ENCODE measurements at places on chromosomes 1 and 21. TPM values are rescaled to one million over a fixed set of nuclear protein-coding genes. Genes with fewer than 3 reads are reported as not detected.
A peak's percentile ranks its signal among the peaks of the same experiment; 100 is the strongest.

GRCh38 chr21:36386031-36386642, 945 bp downstream of the CHAF1B start:
- peak overlapping the region; percentile 52 for H3K4me3 ChIP-seq
- no peaks in the 10 kb centered on the region for H3K27me3 ChIP-seq
- peaks cover 4% of the 10 kb centered on the region for H3K4me1 ChIP-seq
- H3K36me3 ChIP-seq = no peaks in the 10 kb centered on the region

- no peak overlapping the region for H3K4me3 ChIP-seq
- no peaks in the 10 kb centered on the region for H3K27me3 ChIP-seq
- H3K36me3 ChIP-seq = no peaks in the 10 kb centered on the region
- no peak overlapping the region for H3K27ac ChIP-seq
- no peaks in the 10 kb centered on the region for H3K4me1 ChIP-seq
These were observed 69.5 kb upstream of the KCND3 start for GRCh38 chr1:112058815-112059450.

Gene OR10Z1
- total RNA-seq = not detected

- H3K4me3 ChIP-seq = no peak overlapping the region
- DNase-seq = no peak
- H3K27me3 ChIP-seq = no peaks in the 10 kb centered on the region
These were observed 9.1 kb downstream of the COL8A2 start for GRCh38 chr1:36115931-36116330.

GRCh38 chr1:197761654-197762053, 13.6 kb downstream of the DENND1B start:
- no peaks in the 10 kb centered on the region for H3K4me1 ChIP-seq
- DNase-seq = no peak
- H3K36me3 ChIP-seq = no peaks in the 10 kb centered on the region
- no peak overlapping the region for H3K27ac ChIP-seq
- no peak overlapping the region for H3K4me3 ChIP-seq

Gene DNALI1
- total RNA-seq = 0.27 TPM

Gene ASAP3
- 10.8 TPM for total RNA-seq

- no peaks in the 10 kb centered on the region for H3K27me3 ChIP-seq
- no peak for DNase-seq
- peaks cover 33% of the 10 kb centered on the region for H3K4me1 ChIP-seq
- no peak overlapping the region for H3K4me3 ChIP-seq
- no peak overlapping the region for H3K27ac ChIP-seq
These were observed 67.9 kb downstream of the LRRC8D start for GRCh38 chr1:89888480-89889322.

- no peak overlapping the region for H3K27ac ChIP-seq
- no peak for DNase-seq
- H3K36me3 ChIP-seq = no peaks in the 10 kb centered on the region
- no peak overlapping the region for H3K4me3 ChIP-seq
- 0 out of 2 replicates have a peak, but pooled peaks cover 6% of the 10 kb centered on the region for H3K4me1 ChIP-seq
- no peaks in the 10 kb centered on the region for H3K27me3 ChIP-seq
These were observed 274.9 kb downstream of the LMO4 start for GRCh38 chr1:87603626-87604025.

DNA sequence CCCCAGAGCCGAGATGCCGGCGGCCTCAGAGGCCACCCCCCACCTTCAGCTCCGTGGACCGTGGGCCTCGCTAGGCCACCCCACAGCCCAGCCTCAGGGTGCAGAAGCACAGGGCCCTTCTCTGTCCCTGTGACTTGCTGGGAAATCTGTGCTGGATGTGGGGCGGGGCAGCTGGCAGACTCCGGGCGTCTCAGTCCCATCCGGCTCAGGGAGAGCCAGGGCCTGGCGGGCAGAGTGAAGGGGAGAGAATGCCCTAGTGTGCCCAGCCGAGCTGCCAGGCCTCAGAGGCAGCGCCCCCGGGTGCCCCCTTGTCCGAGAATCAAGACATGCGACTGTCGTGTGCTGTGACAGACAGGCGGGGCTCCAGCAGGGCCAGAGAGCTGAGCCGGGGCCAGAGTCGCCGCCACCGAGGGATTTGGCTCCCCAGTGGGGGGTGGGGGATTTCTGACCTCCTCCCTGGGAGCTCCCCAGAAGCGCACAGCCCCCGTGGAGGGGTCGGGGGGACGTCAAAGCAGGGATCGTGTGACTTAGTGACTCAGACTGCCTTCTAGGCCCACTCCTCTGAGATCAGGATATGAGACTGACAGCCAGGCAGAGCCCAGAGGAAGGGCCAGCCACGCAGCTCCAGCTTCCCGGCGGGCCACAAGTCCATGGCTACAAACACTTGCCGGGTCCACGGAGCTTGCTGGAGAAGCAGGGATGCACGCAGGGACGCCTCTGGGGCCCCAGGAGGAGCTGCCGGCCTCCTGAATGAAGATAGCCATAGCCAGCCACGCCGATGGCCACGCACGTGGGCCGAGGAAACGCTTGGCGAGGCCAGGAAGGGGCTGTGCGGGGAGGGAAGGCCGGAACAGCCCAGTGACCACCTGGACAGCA, 11.9 kb downstream of the COL6A1 start:
- no peaks in the 10 kb centered on the region for H3K27me3 ChIP-seq
- H3K4me3 ChIP-seq = no peak overlapping the region
- 0 out of 2 replicates have a peak, but pooled peaks cover 7% of the 10 kb centered on the region for H3K4me1 ChIP-seq
- DNase-seq = no peak

GRCh38 chr1:235073968-235074522, 54.6 kb downstream of the TOMM20 start:
- DNase-seq = peak; percentile 87
- no peak overlapping the region for H3K4me3 ChIP-seq
- peak overlapping the region; percentile 89 for H3K27ac ChIP-seq
- no peaks in the 10 kb centered on the region for H3K36me3 ChIP-seq

Gene CCSAP
- total RNA-seq = 11.3 TPM

GRCh38 chr21:17660452-17660851, 47.8 kb upstream of the BTG3 start:
- no peaks in the 10 kb centered on the region for H3K36me3 ChIP-seq
- no peak overlapping the region for H3K4me3 ChIP-seq
- no peaks in the 10 kb centered on the region for H3K27me3 ChIP-seq
- DNase-seq = no peak
- peaks cover 11% of the 10 kb centered on the region for H3K4me1 ChIP-seq

Gene CD1B
- total RNA-seq = not detected

DNA sequence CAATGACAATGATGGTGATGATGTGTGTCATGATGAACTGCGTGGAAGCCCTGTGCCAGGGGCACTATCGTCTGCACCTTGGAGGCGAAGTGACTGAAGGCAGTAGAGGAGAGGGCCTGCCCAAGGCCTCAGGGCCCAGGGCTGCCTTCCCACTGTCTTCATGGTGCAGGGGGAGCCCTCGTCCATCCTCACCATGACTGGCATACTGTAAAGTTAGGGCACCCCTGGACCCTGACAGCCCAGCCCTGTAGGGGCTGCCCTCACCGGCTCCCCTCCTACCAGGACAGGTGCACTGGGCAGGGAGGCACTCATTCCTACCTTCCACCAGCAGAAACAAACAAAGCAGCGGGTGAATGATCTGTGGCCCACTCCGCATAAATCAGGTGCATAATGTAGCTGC, 156.9 kb upstream of the C1orf174 start:
- no peaks in the 10 kb centered on the region for H3K4me1 ChIP-seq
- no peak overlapping the region for H3K4me3 ChIP-seq
- no peak for DNase-seq
- H3K27ac ChIP-seq = no peak overlapping the region
- H3K36me3 ChIP-seq = no peaks in the 10 kb centered on the region
- H3K27me3 ChIP-seq = no peaks in the 10 kb centered on the region

- no peaks in the 10 kb centered on the region for H3K27me3 ChIP-seq
- DNase-seq = no peak
- no peaks in the 10 kb centered on the region for H3K36me3 ChIP-seq
- peaks cover 23% of the 10 kb centered on the region for H3K4me1 ChIP-seq
- H3K27ac ChIP-seq = no peak overlapping the region
These were observed 12.0 kb upstream of the COL16A1 start for GRCh38 chr1:31715873-31716220.

Gene TACSTD2
- 25.6 TPM for total RNA-seq

DNA sequence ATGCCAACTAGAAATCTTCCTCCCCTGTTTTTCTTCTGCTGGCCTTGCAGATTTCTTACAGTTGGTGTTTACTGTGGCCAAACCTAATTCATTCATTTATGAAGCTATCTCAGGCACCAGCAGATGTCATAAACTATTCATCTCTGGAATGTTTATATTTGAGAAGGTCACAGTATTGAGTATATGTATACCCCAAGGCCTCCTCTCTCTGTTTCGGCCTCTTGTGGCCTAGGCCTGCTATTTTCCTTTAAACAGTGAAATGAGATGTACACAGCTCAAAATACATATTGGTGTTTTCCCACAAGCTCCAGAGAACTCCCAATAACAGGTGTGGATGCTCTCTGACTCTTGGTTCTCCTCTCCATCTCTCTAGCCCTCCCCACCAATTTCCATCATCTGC, 520.7 kb upstream of the CAMK1G start:
- no peaks in the 10 kb centered on the region for H3K27me3 ChIP-seq
- no peaks in the 10 kb centered on the region for H3K4me1 ChIP-seq
- no peak for DNase-seq
- no peak overlapping the region for H3K4me3 ChIP-seq
- H3K36me3 ChIP-seq = no peaks in the 10 kb centered on the region

GRCh38 chr1:110087812-110088738, 17.6 kb upstream of the ALX3 start:
- no peak overlapping the region for H3K4me3 ChIP-seq
- no peaks in the 10 kb centered on the region for H3K27me3 ChIP-seq
- H3K4me1 ChIP-seq = peaks cover 11% of the 10 kb centered on the region
- H3K36me3 ChIP-seq = no peaks in the 10 kb centered on the region
- DNase-seq = no peak

GRCh38 chr1:108107658-108108057, 92.5 kb downstream of the SLC25A24 start:
- no peak for DNase-seq
- H3K36me3 ChIP-seq = no peaks in the 10 kb centered on the region
- H3K27me3 ChIP-seq = no peaks in the 10 kb centered on the region
- H3K27ac ChIP-seq = no peak overlapping the region
- H3K4me1 ChIP-seq = no peaks in the 10 kb centered on the region

- H3K4me3 ChIP-seq = no peak overlapping the region
- no peaks in the 10 kb centered on the region for H3K27me3 ChIP-seq
- DNase-seq = no peak
- no peak overlapping the region for H3K27ac ChIP-seq
- H3K36me3 ChIP-seq = no peaks in the 10 kb centered on the region
- no peaks in the 10 kb centered on the region for H3K4me1 ChIP-seq
These were observed 4.0 kb upstream of the ELAPOR1 start for GRCh38 chr1:109109906-109110305.

DNA sequence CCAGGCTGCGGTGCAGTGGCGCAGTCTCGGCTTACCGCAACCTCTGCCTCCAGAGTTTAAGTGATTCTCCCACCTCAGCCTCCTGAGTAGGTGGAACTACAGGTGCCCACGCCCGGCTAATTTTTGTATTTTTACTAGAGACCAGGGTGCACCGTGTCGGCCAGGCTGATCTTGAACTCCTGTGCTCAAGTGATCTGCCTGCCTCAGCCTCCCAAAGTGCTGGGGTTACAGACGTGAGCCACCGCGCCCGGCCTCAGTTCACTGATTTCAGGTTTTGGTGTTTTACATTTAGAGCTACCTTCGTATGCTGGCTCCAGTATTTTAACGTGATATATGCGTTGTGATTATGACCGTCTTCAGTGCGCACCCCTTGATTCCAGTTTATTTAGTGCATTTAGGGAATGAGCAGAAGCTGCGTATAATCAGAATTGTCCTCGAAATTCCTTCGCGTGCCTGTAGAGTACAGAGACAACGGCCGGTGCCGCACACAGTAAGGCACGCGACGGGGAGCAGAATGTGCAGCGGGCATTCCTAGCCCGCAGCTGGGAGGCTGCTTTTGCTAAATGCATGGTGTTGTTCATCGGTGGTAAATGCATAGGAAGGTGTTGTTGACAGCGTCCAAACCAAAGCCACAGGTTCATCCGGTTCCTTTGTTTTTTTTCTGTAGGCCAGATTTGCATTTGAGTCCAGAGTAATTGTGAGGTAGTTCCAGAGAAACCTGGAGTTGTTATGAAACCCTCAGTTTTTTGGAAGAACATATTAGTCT, 48.9 kb upstream of the DIP2A start:
- no peak for DNase-seq
- H3K27me3 ChIP-seq = no peaks in the 10 kb centered on the region
- no peaks in the 10 kb centered on the region for H3K36me3 ChIP-seq
- H3K27ac ChIP-seq = no peak overlapping the region
- H3K4me1 ChIP-seq = no peaks in the 10 kb centered on the region

DNA sequence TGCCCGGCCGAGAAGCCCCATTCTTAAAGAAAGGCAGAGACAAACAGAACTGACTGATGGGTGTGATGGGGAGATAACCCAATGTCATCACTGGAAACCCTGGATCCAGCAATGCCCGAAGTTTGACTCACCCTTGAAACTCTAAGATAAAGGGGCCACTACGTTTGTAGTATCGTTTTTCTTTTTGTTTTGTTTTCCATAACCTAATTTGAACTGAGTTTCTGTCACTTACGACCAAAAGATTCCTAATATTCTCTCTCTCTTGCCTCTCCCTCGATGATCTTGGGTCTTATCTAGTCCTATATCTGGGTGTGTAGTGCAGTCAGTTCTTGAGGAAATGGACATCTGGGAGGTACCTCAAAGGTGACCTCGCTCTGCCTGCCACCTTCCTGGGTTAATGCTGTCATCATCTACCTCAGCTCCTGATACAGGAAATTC, 57.8 kb upstream of the ID3 start:
- no peak overlapping the region for H3K4me3 ChIP-seq
- no peak for DNase-seq
- H3K36me3 ChIP-seq = no peaks in the 10 kb centered on the region
- no peak overlapping the region for H3K27ac ChIP-seq

Gene SLC44A5
- 13.6 TPM for total RNA-seq

DNA sequence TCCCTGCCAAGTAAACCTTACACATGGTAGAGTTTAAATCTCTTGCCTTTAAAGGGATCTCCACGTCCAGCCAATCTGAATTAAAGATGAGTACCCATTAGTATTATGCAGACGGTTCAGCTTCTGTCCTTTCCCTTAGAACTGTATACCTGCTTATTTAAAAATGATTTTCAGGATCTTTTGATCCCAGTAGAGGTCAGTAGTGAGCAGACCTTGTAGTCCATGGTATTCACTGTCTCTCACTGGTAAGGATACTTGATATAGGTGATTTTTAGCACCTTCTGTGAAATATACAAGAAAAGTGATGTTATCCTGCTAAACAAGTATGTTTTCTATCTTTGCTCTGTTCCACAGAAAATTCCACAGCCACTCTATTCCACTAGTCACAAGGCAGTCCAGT, 1211.6 kb upstream of the ADGRL4 start:
- no peaks in the 10 kb centered on the region for H3K4me1 ChIP-seq
- DNase-seq = peak; percentile 32
- H3K27ac ChIP-seq = no peak overlapping the region
- H3K36me3 ChIP-seq = no peaks in the 10 kb centered on the region
- no peaks in the 10 kb centered on the region for H3K27me3 ChIP-seq

DNA sequence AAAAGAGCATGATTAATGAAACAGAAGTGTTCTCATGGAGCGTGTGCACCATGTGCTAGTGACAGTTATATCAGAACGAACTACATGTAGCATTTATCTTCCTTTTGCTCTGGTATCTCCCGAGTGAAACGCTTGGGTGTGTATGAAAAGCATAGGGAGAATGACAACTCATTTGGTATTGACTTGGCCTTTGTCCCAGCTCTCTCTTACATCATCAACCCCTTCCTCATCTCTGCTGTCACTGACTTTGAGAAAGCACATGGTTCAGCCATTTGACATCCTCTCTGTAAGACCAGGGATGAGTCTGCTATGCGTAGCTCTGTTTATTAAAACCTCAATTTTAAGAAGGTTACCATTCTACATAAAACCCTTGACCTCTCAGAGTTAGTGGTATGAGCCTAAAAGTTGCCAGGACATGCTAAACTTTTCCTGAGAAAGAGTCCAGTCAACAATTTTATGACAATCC, 201.0 kb downstream of the NRIP1 start:
- H3K4me3 ChIP-seq = no peak overlapping the region
- no peaks in the 10 kb centered on the region for H3K27me3 ChIP-seq
- H3K36me3 ChIP-seq = no peaks in the 10 kb centered on the region
- peaks cover 23% of the 10 kb centered on the region for H3K4me1 ChIP-seq
- H3K27ac ChIP-seq = no peak overlapping the region

Gene BTBD8
- total RNA-seq = 1.3 TPM

Measured in Caco-2 (cell line).